Upper lobe of left lung (tissue), 6 donors: ENCODE measurements at places on chromosomes 1 and 21.

DNA sequence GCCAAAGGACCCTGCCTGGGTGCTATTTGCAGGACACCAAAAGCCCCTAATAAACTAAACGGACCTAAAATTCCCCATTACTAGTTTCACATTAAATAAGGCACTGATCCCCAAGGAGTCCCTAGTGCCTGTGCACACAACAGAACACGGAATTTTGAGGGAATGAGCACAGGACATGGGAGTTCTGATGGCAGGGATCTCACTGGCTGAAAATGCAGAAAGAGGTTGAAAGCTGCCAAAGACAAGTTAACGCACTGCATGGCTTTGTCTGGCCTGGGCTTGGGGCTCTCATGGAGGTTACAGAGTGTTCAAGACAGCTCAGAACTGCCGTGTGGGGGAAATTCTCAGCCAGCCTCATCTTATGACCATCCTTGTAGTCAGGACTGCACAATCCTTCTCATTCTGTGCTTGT is 15.6 kb upstream of the ATP1B1 start:
- DNase-seq = no peak

- DNase-seq = no peak
These were observed 19.8 kb downstream of the OLFML2B start for GRCh38 chr1:162003830-162004215.

GRCh38 chr1:182972829-182973228 is 19.9 kb upstream of the SHCBP1L start:
- DNase-seq = no peak

- no peak for DNase-seq
These were observed 455.2 kb downstream of the AJAP1 start for GRCh38 chr1:5109633-5110032.

GRCh38 chr1:50265790-50266314 is 157.1 kb downstream of the ELAVL4 start:
- DNase-seq = no peak

GRCh38 chr1:210299501-210299900 is 29.2 kb upstream of the HHAT start:
- no peak for DNase-seq

DNA sequence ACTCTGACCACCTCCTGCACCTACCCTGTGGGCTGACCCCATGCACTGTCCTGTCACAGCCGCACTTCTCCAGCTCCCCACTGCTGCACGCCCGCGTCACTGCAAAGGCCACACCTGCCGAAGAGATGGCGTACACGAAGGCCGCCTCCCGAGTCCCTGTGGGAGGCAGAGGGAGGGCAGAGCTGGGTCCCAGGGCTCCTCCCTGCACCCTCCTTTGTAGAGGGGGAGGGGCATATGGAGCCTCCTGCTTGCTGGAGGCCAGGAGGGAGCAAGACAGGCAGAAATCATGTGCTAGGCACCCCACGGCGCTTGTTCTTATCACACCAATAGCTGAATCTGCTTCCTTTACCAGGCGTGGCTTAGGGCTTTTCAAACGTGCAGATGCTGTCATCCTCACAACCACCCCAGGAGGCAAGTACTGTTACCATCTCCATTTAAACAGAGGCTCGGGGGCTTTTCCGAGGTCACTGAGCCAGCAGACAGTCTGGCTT is 21.4 kb downstream of the WNT4 start:
- DNase-seq = peak; percentile 72

DNA sequence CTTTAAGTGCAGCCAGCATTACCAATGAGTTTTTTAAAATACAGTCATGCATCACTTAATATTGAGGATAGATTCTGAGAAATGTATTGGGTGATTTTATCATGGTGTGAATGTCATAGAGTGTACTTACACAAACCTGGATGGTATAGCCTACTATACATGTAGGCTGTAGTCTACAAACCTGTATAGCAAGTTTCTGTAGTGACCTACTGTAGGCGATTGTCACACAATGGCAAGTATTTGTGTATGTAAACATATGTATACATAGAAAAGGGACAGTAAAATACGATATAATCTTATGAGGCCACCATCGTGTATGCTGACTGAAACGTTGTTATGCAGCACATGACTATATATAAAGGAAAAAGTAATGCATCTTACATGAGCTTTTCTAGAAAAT is 48.2 kb downstream of the RPE65 start:
- DNase-seq = no peak

DNA sequence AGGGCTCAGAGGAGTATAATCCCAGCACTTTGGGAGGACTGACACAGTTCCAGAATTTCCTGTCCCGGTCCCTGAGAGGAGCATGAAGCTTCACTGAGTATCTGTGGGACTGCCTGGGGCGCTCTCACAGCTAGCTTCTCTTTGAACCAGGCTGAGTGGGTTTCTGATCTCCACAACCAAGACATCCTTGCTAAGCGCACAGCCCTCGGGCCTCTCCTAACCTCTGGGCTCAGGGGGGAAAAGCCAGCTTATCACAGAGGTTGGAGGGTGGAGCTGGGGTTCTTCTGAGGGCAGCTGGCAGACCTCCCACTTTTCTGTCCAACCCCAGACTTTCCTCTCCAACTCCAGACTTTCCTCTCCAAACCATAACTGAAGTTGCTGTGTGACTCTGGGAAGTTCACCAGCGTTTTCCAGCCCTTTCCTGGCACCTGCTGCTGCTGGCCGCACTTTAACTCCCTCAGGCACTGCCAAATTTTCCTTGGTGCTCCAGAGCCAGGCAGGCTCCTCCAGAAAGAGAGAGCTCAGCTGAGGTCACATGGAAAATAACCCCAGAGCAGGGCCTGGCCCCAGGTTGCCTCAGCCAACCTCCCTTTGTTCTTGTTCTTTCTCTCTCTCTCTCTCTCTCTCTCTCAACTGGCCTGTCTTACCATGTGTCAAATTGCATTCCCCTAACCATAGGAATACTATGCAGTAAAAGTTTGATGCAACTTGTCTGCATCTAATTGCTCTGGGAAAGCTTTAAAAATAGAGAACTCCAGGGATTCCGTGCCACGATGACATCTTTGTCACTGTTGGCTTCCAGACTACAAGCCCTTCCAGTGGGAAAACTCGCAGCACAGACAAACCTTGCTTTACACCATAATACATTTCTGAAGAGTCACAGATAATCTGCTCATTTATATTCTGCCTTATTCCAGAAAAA is 49.5 kb downstream of the OLFML2B start:
- DNase-seq = no peak
